Stimulated activated CD8-positive, alpha-beta memory T cell treated with anti-CD3 and anti-CD28 coated beads, Interleukin-4, amount 100 ng/mL, for 4 hours (primary cell): ENCODE measurements at places on chromosomes 4 and X.

GRCh38 chrX:11287505-11287904 is 5.7 kb upstream of the AMELX start:
- DNase-seq: no peak

GRCh38 chrX:122567911-122568310 is 616.2 kb upstream of the GRIA3 start:
- DNase-seq: no peak

DNA sequence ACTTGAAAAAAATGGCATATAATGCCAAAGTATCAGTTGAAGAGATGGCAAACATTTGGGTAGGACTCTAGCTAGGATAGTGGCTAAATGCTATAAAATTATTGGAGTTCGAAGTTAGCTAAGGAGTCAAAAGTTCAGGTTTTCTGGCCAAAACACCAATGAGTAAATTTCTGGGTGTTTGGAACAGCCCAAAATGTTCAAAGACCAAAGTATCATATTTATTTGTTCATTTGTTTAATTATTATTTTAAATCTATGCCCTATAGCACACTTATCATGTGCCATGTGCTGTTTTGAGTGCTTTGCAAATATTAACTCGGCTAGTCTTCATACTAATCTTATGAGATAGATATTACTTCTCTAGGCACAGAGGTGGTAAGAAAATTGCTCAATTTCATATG is 285.5 kb downstream of the TEX13C start:
- no peak for DNase-seq

DNA sequence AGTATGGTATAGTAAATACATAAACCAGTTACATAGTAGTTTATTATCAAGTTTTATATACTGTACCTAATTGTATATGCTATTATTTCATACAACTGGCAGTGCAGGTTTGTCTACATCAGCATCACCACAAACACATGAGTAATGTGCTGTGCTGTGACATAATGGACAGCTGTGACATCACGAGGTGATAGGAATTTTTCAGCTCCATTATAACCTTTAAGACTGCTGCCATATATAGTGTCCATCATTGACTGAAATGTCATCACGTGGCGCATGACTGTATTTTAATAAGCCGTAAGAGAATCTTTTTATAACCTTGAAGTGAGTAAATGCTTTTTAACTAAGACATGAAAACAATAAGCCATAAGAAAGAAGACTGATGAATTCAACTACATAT is 44.8 kb upstream of the ANK2 start:
- DNase-seq: no peak

- DNase-seq: no peak
These were observed 328.8 kb downstream of the ZNF674 start for GRCh38 chrX:46216406-46216805.

DNA sequence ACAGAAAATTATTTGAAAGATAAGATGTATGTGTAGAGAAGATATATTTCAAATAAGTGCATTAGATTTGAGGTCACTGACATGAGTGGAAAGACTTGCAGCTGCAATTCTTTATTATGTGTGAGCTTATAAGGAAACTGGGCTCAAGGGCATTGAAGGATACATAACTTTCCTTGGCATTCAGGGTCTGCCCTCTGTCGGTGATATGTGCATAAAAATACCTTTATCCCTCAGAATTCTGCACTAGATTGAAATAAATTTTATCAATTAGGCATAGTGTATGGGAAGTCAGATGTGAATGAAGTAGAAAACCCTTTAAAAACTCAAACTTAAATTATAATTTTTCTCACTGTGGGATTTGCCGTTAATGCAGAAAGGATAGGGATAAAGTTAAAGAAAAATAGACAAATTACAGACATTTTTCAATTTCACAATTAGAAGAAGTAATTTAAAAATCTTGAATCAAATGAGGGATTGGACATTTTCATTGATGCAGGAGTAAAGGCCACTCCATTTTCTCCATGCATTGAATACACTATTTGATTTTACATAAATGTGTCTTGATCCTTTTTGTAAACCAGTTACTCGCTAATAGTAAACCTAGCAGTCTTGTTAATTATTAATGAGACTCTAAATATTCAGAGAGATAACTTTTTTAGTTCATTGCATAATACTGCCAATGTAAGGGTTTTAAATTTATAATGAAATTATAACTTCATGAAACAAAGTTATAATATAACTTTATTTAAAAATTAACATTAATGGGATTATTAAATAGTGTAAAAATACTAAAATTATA is 21.0 kb upstream of the ETNPPL start:
- no peak for DNase-seq

- no peak for DNase-seq
These were observed 68.8 kb downstream of the SSX7 start for GRCh38 chrX:52585892-52586291.

GRCh38 chrX:133857640-133858269 is 127.6 kb downstream of the GPC3 start:
- no peak for DNase-seq

DNA sequence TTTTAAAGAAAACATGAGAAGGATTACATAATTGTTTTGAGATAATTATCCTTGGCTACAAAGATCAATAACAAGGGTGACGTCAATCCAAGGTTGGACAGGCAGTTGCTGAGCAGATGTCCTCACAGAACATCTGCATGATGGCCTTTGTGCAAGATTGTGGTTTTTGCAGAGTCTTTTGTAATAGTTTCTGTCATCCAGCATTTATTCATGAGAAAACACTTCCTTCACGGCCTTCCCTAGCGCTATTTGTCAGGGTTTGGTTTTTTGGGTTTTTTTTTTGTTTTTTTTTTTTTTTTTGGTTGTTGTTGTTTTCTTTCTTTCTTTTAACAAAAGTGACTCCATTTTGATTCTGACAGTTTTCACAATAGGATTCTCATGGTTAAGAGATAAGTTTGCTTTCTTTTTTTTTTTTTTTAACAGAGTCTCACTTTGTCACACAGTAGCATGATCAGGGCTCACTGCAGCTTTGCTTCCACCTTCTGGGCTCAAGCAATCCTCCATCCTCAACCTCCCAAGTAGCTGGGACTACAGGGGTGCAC is 31.5 kb upstream of the ELF2 start:
- no peak for DNase-seq

- no peak for DNase-seq
These were observed 26.7 kb downstream of the CTBP1 start for GRCh38 chr4:1222036-1222789.

- no peak for DNase-seq
These were observed 277.7 kb upstream of the TET2 start for GRCh38 chr4:104868958-104869357.

GRCh38 chr4:159378056-159378616 is 275.3 kb downstream of the RAPGEF2 start:
- DNase-seq: no peak

- DNase-seq: no peak
These were observed 66.6 kb downstream of the BLTP1 start for GRCh38 chr4:122218762-122219161.

DNA sequence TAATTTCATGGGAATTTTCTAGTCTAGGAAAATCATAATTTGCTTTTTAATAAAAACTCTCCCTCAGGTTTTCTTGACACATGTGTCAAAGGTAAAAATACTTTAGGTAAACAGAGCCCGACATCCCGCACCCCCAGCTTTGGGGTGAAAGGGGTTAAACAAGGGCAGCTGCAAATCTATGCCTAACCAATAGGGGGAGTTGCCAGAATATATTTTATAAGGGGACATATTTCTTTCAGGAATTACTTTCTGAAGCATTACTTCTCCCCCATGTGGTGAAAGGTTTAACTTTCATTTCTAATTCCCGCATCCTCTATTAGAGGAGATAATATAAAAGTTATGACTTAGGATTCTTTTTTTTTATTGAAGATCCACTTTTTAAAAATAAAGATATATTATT is 53.9 kb upstream of the HEPH start:
- DNase-seq: no peak

DNA sequence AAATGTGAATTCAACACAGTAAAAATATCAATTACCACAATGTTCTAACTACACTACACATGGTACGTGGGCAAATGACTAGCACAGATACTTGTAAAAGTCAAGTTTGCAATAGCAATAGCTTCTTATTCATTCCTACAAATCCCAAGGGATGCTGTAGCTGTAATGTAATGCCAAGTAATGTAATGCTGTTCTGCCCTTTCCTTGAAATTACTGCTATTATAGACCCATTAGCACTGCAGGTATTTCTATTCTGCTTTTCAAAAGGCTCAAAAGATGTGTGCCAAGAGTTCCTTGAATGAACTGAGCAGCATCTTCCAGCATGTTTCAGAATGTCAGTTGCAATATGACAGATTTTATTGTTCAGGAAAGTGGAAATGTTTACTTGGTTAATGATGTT is 129.9 kb upstream of the BANK1 start:
- no peak for DNase-seq

GRCh38 chr4:127141856-127142255 is 490.9 kb upstream of the INTU start:
- DNase-seq: no peak

GRCh38 chr4:105767579-105767978 is 59.0 kb downstream of the GSTCD start:
- no peak for DNase-seq

- DNase-seq: no peak
These were observed 1429.4 kb upstream of the ADGRL3 start for GRCh38 chr4:59770601-59771264.

DNA sequence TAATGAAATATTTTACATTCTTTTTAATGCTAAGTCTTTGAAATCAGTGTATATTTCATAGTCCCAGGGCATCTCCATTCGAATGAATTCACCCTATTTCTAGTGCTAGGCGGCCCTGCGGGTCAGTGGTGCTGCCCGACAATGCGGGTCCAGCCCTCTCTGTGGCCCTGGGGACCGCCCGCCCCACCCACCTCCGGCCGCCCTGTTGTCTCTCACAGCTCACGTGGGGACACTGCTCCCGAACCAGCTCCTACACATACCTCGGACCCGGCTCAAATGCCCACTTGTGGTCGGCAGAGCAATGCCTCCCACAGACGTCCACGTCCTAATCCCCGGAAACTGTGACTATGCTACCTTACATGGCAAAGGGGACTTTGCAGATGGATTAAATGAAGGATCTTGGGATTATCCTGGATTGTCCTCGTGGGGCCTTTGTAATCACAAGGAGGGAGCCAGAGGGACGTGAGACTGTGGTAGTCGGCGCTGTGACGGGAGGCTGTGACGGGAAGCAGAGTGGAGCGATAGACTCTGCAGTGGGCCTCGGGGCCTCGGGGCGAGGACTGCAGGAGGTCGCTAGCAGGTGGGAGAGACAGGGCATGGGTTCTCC is 92.3 kb upstream of the PSAPL1 start:
- DNase-seq: no peak

DNA sequence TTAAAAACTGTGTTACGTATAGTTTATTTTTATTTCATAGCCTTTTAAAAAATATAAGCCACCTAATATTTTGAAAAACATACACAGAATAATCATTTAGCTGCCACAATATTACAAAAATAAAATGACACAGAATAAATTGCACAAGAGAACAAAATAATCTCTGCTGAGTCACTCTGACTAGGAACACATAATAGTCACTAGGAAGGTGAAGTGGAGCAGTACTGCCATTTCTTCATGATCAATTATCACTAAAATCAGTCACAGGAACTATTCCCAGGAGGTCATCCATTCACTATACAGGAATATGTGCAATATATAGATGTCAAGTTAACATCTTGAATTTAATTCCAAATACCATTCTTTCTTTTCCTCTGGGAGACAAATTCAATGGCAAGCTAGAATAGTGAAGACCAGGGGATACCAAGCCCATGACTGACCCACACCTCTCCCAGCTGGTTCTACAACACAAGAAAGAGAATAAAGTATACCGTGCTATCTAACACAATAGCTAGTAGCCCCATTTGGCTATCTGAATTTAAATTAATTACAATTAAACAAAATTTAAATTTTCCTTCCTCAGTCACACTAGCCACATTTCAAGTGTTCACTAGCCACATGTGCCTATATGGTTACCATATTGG is 5.9 kb downstream of the SMIM43 start:
- no peak for DNase-seq

GRCh38 chr4:26150948-26151347 is 169.9 kb upstream of the RBPJ start:
- DNase-seq: no peak

GRCh38 chrX:72468607-72469006 is 104.0 kb downstream of the HDAC8 start:
- DNase-seq: no peak

DNA sequence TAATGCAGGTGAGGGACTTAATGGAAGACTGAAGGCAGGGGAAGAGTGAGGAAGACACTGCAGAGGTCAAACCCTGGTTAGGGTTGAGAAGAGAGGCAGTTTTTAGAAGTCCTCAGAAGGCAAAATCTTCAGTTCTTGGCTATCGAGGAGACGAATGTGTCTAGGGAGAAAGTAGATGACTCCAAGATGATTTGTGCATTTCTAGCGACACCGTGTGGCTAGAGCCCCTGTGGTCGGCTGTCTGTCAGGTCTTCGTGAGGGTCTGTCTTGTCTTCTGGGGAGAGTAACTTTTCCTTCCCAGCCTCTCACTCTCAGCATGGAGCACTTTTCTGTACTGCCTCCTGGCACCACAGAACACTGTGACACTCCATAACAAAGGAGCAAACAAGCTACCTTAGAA is 458.1 kb downstream of the STIM2 start:
- no peak for DNase-seq

DNA sequence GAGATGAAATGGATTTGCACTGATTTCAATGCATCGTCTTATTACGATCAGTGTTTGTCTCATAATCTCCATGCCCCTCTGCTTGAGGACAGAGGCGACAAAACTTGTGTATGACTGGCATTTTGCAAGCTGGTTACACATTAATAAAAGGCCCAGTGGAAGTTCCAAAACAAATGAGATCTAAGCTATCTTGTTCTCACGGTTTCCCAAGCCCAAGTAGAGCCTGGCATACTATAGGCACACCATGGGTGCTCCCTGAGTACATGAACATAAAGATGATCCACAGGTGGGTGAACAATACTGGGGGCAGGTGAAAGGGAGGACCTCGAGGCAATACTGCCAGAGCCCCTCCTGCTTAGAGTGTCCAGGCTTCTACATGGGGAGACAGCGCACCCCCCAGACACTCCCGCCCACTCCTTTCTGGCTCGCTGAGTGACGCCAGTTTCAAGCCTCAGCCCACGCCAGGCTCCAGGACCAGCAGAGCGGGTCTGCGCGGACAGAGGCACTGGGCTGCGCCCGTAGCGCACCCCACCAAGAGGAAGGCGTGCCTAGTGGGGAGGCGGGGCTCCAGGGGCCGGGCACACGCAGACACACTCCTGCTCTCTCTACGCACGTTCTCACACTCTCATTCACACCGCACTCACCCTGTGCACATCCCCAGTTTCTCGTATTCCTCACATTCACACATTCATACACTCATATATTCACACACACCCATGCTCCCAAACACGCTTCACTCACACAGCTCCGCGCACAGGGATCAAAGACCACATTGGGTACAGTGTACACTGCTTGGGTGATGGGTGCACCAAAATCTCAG is 8.9 kb upstream of the GSX2 start:
- no peak for DNase-seq
